ENCODE measurements at places on chromosomes 3 and 15.
A peak's percentile ranks its signal among the peaks of the same experiment; 100 is the strongest.

DNA sequence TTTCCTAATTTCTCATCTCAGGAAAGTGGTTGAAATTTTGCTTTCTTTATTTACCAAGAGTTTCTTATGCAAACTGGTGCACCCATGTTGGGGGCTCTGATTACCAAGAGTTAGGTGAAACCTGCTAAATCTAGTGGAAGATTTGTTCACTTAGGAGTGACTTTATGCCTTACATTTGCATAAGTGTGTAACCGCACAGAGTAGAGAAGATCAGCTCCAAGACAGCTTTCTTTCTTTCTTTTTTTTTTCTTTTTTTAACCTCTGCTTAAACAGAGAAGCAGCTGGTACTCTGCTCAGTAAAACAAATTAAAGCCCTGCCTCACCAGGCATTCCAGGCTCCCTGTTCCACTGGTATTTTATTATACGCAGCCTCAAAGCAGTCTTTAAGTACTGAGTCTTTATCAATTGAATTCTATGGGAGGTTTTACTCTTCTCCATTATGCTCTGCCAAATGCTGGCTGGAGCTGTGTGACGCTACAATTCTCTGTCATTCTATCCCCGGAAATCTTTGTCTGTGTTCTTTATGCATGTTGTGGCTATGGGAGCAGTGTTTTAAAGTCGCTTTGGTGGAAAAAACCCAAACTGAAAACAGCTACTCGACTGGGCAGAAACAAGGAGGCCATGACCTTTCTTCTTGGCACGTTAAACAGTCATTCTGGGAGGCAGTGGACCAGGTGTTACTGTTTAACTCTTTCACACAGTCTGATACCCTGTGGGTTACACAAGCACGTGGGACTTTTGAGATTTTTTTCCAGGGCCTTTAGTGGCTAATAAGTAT is 55.2 kb upstream of the GBE1 start:
- DNase-seq = no peak

DNA sequence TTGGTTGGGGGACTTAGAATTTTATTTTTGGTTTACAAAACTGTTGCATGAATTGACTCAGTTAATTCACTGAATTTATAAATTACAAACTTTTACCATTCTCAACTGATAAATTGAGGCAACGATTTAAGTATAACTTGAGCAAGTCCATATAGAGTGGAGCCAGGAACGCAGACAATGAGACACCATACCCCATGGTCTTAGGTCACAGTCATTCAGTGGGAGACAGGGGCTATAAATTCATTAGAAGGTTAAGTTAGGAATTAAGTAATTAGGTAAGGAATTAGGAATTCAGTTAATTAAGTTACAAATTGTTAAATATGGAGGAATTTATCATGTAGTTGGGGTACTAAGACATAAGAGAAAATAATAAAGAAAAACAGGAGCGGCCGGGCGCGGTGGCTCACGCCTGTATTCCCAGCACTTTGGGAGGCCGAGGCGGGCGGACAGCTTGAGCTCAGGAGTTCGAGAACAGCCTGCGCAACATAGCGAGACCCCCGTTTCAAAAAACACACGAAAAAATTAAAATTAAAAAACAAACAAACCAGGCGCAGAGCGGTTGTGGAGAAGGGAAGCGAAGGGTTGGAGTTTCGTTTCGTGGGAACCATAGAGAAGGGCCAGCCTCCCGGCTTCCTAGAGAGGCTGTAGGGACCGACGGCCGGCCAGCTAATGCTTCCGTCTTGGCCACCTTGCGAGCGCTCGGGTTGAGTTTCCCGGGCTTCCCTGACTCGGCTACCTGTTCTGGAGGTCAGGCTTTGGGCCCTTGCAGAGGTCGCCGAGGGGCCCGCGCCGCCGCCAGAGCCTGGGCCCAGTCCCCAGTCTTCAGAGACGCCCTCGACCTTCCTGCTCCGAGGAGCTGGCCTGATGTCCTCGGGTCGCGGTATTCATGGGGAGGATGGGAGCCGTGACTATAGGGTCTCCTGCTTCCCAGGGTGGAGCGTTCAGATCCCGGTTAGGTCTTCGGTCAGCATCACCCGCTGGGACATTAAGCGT is at the start of gene ZNF619:
Gene ZNF619 (plus strand): TSS at position 645 of the 993 bp plus-strand sequence. CDS start 858 bp downstream, outside the sequence.
- DNase-seq = peak; percentile 80

GRCh38 chr3:64082961-64083541 is 59.8 kb upstream of the PSMD6 start:
- DNase-seq = no peak

DNA sequence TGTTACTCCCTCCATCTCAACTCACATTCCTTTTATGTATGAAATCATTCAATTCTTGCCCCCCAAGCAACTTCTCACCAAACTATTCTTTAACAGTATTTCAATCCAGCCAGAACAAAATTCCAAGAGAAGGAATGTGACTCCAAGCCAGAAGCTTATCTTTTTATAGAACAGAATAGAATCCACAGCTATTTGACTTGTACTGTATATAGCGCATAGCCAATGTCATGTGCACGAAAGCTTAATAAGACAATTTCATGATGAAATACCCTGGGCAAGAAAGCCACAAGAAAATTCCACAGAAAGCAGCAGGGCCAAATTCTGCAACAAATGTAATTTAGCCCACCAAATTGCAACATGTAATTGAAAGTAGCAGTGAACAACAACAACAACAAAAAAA is 127.6 kb upstream of the UBE2E2 start:
- DNase-seq = no peak

- no peak for DNase-seq
These were observed 85.2 kb upstream of the POMGNT2 start for GRCh38 chr3:43191116-43191515.

DNA sequence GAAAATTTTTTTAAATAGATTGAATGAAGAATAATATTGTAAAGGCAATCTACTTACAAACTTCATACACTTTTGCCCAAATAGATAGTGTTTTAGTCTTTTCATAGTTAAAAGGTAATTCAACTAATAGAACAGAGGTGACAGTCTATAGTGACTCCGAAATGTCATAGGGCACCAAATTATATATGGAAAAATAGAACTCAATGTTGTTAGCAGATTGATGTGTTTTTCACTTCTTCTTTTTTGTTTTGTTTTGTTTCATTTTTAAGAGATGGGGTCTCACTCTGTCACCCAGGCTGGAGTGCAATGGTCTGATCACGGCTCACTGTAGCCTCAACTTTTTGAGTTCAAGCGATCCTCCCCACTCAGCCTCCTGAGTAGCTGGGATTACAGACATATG is 721 bp downstream of the CSTA start:
- no peak for DNase-seq

DNA sequence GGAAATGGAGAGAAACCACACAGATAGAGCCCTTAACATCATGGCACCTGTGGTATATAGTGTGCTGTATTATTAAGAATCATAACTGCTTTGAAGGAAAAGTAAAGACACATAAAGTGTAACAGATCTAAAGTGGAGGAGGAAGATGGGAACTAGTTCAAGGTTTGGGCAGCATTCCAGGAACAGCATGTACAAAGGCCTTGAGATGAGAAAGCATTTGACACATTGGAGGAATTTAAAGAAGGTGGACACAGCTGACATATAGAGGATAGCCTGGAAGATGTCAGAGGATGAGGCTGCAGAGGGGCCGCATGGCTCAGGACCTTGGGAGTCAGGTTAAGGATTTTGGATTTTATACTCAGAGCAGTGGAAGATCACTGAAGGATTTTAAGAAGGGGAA is 39.0 kb downstream of the LRTM1 start:
- no peak for DNase-seq

GRCh38 chr3:100605358-100605757 is 4.0 kb upstream of the ADGRG7 start:
- no peak for DNase-seq

DNA sequence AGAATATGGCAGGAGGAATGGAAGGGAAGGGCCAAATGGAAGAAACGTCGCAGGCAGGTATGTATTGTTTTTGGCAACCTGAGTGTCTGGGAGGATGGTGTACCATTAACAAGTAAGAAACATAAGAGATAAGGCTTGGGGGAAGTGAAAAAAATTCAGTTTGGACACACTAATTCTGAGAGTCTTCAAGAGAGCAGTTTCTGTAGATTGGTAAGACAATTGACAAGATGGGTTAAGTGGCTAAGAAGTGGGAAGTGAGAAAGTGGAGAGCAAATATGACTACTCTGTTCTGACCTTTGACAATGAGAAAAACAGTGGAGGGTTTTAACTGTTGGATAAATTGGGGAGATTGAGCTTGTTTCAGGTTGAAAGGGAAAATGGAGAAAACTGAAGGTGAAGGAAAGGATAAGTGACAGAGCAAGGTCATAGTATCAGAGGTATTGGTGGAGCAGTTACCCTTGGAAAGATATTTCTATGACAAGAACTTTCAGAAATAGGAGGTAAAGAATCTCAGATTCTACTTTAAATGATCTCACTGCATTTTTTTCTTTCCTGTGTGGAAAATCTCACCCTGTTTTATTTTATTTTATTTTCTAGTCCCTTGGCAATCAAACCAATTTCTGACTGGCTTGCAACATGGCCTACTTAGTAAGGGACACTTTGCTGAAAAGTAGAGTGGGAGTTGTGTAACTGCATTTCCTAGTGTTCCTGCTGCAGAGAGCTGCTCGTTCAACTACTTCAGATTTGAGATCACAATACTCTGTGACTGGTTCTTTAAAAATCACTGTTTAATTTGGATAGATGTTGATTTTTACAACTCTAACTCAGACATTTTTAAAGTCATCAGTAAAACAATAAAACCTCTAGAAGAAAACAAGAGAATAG is 23.1 kb upstream of the GABPB1 start:
- no peak for DNase-seq

Measured in urothelium cell line (cell line).